ENCODE measurements at places on chromosomes 1 and 21. TPM values are rescaled to one million over a fixed set of nuclear protein-coding genes. Genes with fewer than 3 reads are reported as not detected.

- no peak for DNase-seq
Measured at GRCh38 chr1:115874904-115875303, 34.0 kb upstream of the NHLH2 start.

The FAM163A gene
- not detected for total RNA-seq

The NTRK1 gene
- total RNA-seq: 1.4 TPM

The MTX1 gene
- 27.9 TPM for total RNA-seq
